ENCODE measurements at places on chromosomes 2 and 18.

DNA sequence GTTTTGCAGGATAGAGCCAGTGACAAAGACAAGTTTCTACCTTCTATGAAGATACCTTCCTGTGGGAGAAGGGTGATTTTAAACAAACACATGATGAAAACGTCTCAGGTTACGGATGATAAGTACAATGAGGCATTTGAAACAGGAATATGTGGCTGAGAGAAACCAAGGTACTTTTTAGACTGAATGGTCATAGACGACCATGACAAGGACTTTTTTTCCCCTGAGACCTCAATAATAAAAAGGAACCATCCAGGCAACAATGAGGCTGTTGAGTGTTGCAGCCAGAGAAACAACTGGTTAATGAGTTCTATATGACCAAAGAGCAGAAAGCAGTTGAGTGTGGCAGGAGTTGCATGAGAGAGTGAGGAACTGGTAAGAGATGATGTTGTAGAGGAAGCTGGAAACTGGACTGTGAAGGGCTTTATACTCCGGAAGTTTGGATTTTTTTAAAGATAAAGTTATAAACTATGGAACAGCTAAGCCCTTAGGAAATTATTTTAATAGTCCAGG is 306.1 kb upstream of the CYRIA start:
- DNase-seq, result no peak
- no peaks in the 10 kb centered on the region for H3K4me1 ChIP-seq
- no peak overlapping the region for H3K4me3 ChIP-seq
- no peaks in the 10 kb centered on the region for H3K27me3 ChIP-seq
- no peak overlapping the region for H3K27ac ChIP-seq

- no peak for DNase-seq
- no peaks in the 10 kb centered on the region for H3K27me3 ChIP-seq
- no peak overlapping the region for H3K4me3 ChIP-seq
- H3K4me1 ChIP-seq, result no peaks in the 10 kb centered on the region
These were observed 96.8 kb downstream of the GLI2 start for GRCh38 chr2:120832296-120833070.

- H3K36me3 ChIP-seq, result no peaks in the 10 kb centered on the region
- no peak for DNase-seq
- H3K27ac ChIP-seq, result no peak overlapping the region
- H3K4me3 ChIP-seq, result no peak overlapping the region
- H3K4me1 ChIP-seq, result no peaks in the 10 kb centered on the region
These were observed 287.2 kb downstream of the IKZF2 start for GRCh38 chr2:212864186-212864585.

DNA sequence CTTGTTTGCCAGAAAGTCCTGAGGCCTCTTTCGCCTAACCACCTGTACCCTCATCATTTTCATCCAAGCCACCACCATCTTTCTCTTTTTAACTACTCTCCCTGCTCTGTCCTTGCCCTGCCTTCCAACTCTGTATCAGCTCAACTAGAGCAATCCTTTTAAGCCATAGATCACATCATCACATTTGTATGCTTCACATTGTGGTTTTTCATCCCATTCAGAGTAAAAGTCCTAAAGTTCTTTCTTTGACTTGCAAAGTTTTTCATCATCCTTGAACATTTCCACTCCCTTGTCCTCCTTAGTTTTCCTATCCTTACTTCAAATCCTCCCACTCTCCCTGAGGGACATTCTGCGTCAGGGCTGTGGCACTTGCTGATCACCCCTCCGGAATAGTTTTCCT is 73.9 kb downstream of the SLC39A10 start:
- no peak overlapping the region for H3K27ac ChIP-seq
- peaks cover 63% of the 10 kb centered on the region for H3K36me3 ChIP-seq
- DNase-seq, result no peak
- H3K4me3 ChIP-seq, result no peak overlapping the region
- no peaks in the 10 kb centered on the region for H3K27me3 ChIP-seq
- no peaks in the 10 kb centered on the region for H3K4me1 ChIP-seq

DNA sequence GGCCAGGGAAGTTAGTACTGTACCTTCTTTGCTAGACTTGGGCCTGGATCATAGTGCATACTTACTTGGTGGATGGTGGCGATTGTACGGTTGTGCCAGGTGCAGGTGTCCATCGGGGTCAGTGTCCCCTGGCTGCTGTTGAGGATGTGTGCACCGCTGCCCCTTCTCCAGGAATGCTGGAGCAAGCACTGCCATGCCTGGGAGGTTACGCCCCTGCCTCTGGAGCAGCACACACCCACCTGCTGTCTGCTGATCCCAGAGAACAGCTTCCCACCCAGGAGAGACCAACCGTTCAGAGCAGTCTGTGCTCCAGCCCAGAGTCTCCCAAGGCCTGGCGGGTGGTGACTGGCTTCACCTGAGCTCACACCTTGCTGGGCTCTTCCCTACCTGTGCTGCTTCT is 286.8 kb upstream of the HS6ST1 start:
- H3K27me3 ChIP-seq, result no peaks in the 10 kb centered on the region
- DNase-seq, result peak; percentile 7
- H3K4me3 ChIP-seq, result no peak overlapping the region
- no peak overlapping the region for H3K27ac ChIP-seq
- H3K4me1 ChIP-seq, result peaks cover 5% of the 10 kb centered on the region
- H3K36me3 ChIP-seq, result no peaks in the 10 kb centered on the region

DNA sequence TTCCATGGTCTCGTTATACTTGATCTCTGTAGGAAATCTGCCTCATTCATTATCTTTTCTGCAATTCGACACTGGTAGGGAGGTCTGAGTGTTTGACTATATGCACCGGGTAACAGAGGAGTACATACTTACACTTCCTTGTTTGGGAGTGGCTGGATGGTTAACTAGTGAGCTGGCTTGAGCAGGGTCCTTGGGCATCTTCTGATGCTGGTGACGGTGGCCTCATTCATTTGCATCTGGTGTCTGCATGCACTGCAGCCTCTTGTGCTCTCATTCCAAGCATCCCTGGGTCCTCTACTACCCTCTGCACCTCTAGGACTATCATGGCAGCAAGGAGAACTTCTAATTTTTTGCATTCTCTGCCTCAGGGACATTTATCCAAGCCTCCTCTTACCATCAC is 100.0 kb upstream of the TCF4 start:
- DNase-seq, result no peak
- H3K4me1 ChIP-seq, result no peaks in the 10 kb centered on the region
- H3K27ac ChIP-seq, result no peak overlapping the region

DNA sequence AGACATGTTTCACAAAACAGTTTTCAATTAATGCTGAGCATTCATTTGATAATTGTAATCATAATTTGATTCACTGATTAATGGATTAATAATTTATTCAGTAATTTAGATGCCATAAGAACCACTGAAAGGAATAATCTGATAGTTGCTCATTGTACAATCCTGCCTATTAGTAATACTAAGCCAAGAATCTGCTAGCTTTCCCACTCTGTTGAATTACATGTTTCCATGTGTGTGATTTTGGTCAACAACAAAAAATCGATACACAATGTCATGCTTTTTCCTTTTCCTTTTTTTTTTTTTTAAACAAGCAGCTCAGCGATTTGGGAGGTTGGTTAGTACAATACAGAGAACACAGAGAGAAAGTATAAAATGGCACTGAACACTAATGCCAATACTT is 25.9 kb downstream of the ARL5A start:
- H3K4me1 ChIP-seq, result peaks cover 6% of the 10 kb centered on the region
- H3K4me3 ChIP-seq, result no peak overlapping the region
- no peak overlapping the region for H3K27ac ChIP-seq
- no peaks in the 10 kb centered on the region for H3K27me3 ChIP-seq

- peaks cover 26% of the 10 kb centered on the region for H3K4me1 ChIP-seq
- DNase-seq, result no peak
- no peaks in the 10 kb centered on the region for H3K36me3 ChIP-seq
These were observed 4.8 kb upstream of the ITPRIPL1 start for GRCh38 chr2:96320326-96320725.

DNA sequence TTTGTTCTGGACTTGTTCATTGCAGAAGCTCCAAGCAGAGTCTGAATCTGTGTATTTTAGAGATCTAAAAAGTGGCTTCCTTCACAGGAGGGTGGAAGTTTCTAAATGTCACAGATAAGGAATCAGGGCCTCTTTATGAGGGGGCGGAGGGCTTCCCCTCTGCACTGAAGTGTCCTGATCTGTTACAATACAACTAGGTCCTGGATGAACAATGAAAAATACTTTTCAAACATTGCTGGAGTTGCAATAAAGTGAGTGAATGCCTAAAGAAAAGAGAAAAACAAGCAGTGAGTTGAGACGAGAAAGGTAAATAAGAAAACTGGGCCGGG is 179.3 kb upstream of the HDAC4 start:
- H3K4me3 ChIP-seq, result no peak overlapping the region
- no peak overlapping the region for H3K27ac ChIP-seq
- DNase-seq, result no peak
- H3K36me3 ChIP-seq, result no peaks in the 10 kb centered on the region

- H3K27me3 ChIP-seq, result peaks cover 20% of the 10 kb centered on the region
- peaks cover 22% of the 10 kb centered on the region for H3K36me3 ChIP-seq
- peak; percentile 50 for DNase-seq
- H3K4me3 ChIP-seq, result no peak overlapping the region
- peak overlapping the region; percentile 56 for H3K27ac ChIP-seq
These were observed 49.7 kb downstream of the CYRIA start for GRCh38 chr2:16615687-16616615.

DNA sequence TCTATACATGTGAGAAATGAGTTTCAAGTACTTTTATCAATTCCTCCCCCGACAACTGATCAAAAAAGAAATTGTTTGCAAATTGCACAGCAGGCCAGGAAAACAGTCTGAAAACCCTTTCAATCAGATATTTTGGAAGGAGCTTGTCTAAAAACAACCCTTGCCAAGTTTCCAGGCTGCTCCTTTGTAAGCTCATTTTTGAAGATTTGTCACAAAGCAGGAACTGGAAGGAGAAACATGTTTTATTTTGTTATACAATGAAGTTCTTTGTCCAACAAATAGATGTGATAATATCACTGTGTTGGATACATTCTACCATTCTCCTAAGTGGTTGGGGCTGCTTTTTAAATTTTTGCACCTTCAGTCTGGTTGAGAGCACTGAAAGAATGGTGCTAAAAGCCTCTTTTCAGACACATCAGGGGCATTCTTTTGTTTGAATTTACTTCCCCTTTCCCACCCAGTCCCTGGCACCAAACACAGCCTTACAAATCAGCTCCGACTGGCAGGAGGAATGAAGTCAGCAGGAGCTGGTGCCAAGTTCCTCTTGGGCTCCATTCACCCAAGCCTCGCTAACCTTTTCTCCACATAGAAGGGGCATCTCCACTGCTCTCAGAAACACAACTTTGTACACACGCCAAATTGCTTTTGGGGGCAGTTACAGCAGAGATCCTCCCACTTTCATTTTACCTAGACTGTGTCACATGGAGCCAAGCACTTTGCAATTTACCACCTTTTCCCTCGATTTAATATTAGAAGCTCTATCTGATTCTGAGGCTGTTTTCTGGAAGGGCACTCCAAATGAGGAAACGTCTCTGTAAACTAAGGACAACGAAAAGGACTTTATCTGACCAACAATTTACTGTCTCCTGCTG is 88.0 kb downstream of the C1D start:
- no peak overlapping the region for H3K27ac ChIP-seq
- H3K4me3 ChIP-seq, result no peak overlapping the region
- DNase-seq, result peak; percentile 25
- H3K36me3 ChIP-seq, result no peaks in the 10 kb centered on the region

GRCh38 chr18:34820360-34821065 is 110.4 kb downstream of the DTNA start:
- DNase-seq, result no peak
- peaks cover 10% of the 10 kb centered on the region for H3K4me1 ChIP-seq
- H3K36me3 ChIP-seq, result peaks cover 18% of the 10 kb centered on the region

DNA sequence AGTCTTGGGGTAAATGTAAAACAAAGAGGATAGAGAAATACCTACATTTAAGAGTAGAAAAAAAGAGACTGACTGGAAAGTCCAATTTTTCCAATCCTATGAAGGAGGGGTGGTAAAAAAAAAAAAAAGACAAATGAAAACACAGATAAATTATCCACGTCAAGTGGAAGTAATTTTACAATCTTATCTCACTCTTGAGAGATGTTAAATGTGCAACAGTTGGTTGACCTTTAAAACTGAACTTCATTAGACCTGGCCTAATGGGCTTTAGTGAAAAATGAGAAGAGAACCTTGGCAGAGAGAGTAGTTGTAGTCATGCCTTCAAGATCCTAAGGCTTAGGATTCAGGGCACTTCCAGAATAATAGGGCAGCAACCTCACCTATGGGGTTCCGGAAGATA is 20.4 kb downstream of the GALNT3 start:
- no peaks in the 10 kb centered on the region for H3K36me3 ChIP-seq
- no peak for DNase-seq
- H3K27ac ChIP-seq, result no peak overlapping the region
- no peaks in the 10 kb centered on the region for H3K4me1 ChIP-seq
- no peak overlapping the region for H3K4me3 ChIP-seq

DNA sequence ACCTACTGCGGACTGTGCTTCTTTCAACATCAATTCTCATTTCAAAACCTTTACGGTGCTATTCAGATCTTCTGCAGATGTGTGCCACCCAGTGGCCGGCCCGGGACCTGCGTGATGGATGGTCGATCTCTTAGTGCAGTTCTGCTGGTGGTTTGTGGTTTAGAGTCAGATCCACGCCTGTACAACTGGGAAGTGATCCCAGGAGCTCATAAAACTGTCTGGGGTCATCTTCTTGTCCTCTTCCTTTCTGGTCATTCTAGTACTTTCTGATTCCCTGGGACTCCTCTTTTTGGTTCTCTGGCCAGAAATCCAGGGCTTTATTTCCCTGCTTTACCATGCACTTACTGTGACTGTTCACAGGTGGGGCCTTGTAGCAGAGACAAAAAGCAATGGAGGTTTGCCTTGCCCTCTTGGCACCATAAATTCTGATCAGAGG is 15.8 kb upstream of the SELENOI start:
- DNase-seq, result peak; percentile 86
- no peak overlapping the region for H3K27ac ChIP-seq
- no peaks in the 10 kb centered on the region for H3K36me3 ChIP-seq
- H3K4me3 ChIP-seq, result no peak overlapping the region
- H3K4me1 ChIP-seq, result no peaks in the 10 kb centered on the region
- H3K27me3 ChIP-seq, result no peaks in the 10 kb centered on the region

DNA sequence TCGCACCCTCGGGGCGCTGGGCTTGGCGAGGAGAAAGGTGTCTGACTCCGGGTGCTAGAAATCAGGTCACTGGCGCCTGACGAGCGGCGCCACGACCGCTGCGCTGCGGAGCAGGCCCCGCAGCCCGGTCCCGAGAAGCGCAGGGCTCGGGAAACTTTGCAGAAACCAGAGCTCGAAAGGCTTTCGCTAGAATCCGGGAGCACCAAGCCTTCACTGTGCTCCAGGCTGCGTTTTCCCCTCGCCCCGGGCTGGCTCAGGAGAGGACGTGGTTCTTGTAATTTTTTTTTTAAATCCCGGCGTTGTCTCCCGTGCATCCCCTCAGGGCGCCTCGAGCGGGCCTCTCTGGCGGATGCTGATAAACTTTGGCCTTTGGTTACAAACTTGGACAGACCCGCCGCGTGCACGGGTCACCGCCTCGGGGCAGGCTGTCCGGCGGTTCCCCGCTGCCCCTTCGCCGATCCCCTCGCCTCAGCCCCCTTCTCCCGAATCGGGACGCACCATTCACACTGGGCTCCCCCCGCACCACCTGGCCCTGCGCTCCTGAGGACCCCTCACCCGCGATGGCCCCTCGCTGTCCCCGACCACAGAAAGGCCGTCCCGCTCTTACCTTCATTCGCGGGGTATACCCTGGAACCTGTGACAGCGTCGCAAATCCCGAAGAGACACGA is 419 bp downstream of the EPHA4 start:
- H3K36me3 ChIP-seq, result no peaks in the 10 kb centered on the region
- peaks cover 39% of the 10 kb centered on the region for H3K27me3 ChIP-seq
- H3K27ac ChIP-seq, result peak overlapping the region; percentile 93
- H3K4me3 ChIP-seq, result peak overlapping the region; percentile 89

GRCh38 chr2:85076618-85077274 is 56.4 kb upstream of the TCF7L1 start:
- no peaks in the 10 kb centered on the region for H3K4me1 ChIP-seq
- H3K27me3 ChIP-seq, result no peaks in the 10 kb centered on the region
- H3K4me3 ChIP-seq, result no peak overlapping the region
- DNase-seq, result no peak

All from left ventricle myocardium inferior (tissue), 1 donor.